Ascending aorta (tissue), 2 donors: ENCODE measurements at places on chromosomes 3 and 15. TPM values are rescaled to one million over a fixed set of nuclear protein-coding genes. Genes with fewer than 3 reads are reported as not detected.

Gene PLA2G4D
- total RNA-seq: not detected

- no peak for DNase-seq
- H3K36me3 ChIP-seq: no peaks in the 10 kb centered on the region
- no peak overlapping the region for H3K4me3 ChIP-seq
- no peaks in the 10 kb centered on the region for H3K27me3 ChIP-seq
- no peaks in the 10 kb centered on the region for H3K4me1 ChIP-seq
Measured at GRCh38 chr3:14555835-14556234, 15.7 kb upstream of the GRIP2 start.

GRCh38 chr15:43165801-43166325, 19.3 kb upstream of the CCNDBP1 start:
- H3K4me3 ChIP-seq: no peak overlapping the region
- DNase-seq: no peak
- no peak overlapping the region for H3K27ac ChIP-seq

DNA sequence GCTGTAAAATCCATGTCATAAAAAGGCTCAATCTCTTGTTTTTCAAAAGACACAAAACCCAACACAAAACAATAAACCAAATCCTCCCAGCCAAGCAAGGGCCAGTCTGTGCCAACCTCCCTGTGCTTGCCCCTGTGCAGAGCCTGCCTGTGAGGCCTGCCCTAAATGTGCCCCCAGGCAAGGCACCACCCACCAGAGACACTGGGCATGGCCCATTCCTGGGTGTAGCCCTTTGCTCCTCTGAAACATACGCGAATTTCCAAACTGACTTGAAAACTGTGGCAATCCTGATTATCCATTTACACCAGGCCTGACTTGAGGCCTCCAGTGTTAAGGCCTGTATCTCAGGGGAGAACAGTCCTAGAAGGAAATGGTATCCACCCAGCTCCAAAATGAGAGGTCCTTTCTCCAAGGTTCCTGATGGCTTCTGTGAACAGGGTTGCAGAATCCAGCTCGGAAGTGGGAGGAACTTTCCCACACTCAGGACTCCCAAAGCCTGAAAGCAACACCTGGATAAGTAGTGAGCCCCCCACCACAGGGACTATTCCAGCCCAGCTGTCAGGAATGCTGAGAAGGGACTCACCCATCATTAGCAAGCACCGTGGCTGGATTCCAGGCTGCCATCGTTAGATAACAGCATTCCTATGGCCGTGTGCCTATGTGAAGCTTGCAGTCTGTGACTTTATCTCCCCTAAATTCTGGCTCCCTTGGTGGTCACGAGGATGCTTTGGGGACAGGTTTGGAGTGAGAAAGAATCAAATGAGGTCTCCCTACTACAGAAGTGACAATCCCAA, 61.8 kb downstream of the CACNA2D2 start:
- no peaks in the 10 kb centered on the region for H3K36me3 ChIP-seq
- H3K4me1 ChIP-seq: no peaks in the 10 kb centered on the region
- H3K27ac ChIP-seq: no peak overlapping the region
- DNase-seq: no peak
- H3K27me3 ChIP-seq: no peaks in the 10 kb centered on the region

DNA sequence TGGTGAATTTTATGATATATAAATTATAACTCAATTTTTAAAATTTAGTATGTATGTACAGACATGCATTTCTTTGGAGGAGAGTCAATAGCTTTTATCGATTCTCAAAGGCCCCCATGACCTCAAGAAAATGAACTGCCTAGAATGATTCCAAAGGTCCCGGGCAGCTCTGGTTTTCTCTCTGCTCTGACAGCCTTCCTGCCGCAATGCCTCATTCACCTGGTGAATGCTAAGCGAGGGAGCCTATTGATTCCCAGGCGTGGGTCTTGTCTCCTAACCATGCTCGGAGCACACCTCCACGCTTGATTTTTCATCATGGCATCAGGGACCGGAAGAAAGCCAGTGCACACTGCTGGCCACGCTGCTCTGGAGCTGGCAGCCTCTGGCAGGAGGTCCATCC, 79.6 kb upstream of the HERC1 start:
- no peak overlapping the region for H3K4me3 ChIP-seq
- no peak overlapping the region for H3K27ac ChIP-seq
- H3K36me3 ChIP-seq: no peaks in the 10 kb centered on the region
- DNase-seq: no peak

- no peak overlapping the region for H3K4me3 ChIP-seq
- H3K27ac ChIP-seq: no peak overlapping the region
- H3K36me3 ChIP-seq: no peaks in the 10 kb centered on the region
- DNase-seq: no peak
- no peaks in the 10 kb centered on the region for H3K4me1 ChIP-seq
Measured at GRCh38 chr3:147758771-147759170, 349.6 kb downstream of the ZIC1 start.

DNA sequence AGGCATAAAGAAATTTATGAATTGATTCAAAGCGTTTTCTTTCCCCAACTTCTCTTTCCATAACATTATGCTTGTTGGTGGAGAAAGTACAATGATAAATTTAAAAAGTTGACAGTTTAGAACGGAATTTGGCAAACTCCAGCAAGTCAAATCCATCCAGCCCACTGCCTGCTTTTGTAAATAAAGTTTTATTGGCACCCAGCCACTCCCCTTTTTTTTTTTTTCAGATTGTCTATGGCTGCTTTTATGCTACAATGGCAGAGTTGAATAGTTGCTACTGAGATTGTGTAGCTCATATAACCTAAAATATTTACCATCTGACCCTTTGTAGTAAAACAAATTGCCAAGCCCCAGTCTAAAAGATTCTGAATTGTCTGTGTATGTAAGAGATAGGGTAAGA, 112.8 kb upstream of the RBMS3 start:
- no peak overlapping the region for H3K27ac ChIP-seq
- no peaks in the 10 kb centered on the region for H3K36me3 ChIP-seq
- H3K4me3 ChIP-seq: no peak overlapping the region
- no peak for DNase-seq
- no peaks in the 10 kb centered on the region for H3K27me3 ChIP-seq

Gene FETUB
- not detected for total RNA-seq

GRCh38 chr3:129054605-129055104, 5.9 kb upstream of the GP9 start:
- no peak overlapping the region for H3K4me3 ChIP-seq
- no peak for DNase-seq
- no peaks in the 10 kb centered on the region for H3K27me3 ChIP-seq
- no peaks in the 10 kb centered on the region for H3K36me3 ChIP-seq

Gene BBS4
- 9.9 TPM for total RNA-seq

Gene PAK6
- not detected for total RNA-seq

GRCh38 chr3:123658852-123659206, 74.0 kb upstream of the HACD2 start:
- no peak for DNase-seq
- H3K36me3 ChIP-seq: peaks cover 60% of the 10 kb centered on the region
- no peaks in the 10 kb centered on the region for H3K27me3 ChIP-seq
- H3K27ac ChIP-seq: peak overlapping the region; percentile 96
- no peak overlapping the region for H3K4me3 ChIP-seq

Gene POTEB
- total RNA-seq: not detected

Gene ADAMTS9
- total RNA-seq: 74.1 TPM

Gene ANXA2
- 730 TPM for total RNA-seq

Gene LRTM1
- total RNA-seq: not detected

- H3K27ac ChIP-seq: peak overlapping the region; percentile 96
- H3K27me3 ChIP-seq: no peaks in the 10 kb centered on the region
- no peaks in the 10 kb centered on the region for H3K36me3 ChIP-seq
- peak overlapping the region; percentile 88 for H3K4me3 ChIP-seq
- H3K4me1 ChIP-seq: peaks cover 12% of the 10 kb centered on the region
Measured at GRCh38 chr3:115657168-115657567, 33.9 kb downstream of the GAP43 start.

DNA sequence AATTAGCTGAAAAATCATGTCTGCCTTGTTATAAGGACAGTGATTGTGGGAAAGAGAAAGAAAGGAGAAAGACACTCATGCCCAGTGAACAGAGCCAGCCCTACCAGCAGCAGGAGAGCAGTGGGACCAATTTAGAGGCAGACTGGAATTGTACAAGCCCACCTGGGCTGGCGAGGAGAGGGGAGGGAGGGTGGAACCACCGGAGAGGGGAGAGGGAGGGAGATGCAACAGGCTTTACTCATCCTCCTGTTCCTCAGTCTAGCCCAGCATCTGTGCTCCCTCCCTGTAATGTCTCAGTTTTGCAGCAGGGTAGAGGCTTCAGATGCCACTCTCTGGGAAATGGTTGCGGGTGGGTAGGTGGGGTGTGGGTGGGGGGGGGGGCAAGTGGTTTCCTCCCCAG, 54.7 kb downstream of the RAB11A start:
- no peaks in the 10 kb centered on the region for H3K27me3 ChIP-seq
- no peak overlapping the region for H3K4me3 ChIP-seq
- no peaks in the 10 kb centered on the region for H3K36me3 ChIP-seq
- H3K4me1 ChIP-seq: no peaks in the 10 kb centered on the region
- DNase-seq: no peak
- H3K27ac ChIP-seq: no peak overlapping the region

Gene DPP8
- total RNA-seq: 69.0 TPM

Gene USP50
- not detected for total RNA-seq

DNA sequence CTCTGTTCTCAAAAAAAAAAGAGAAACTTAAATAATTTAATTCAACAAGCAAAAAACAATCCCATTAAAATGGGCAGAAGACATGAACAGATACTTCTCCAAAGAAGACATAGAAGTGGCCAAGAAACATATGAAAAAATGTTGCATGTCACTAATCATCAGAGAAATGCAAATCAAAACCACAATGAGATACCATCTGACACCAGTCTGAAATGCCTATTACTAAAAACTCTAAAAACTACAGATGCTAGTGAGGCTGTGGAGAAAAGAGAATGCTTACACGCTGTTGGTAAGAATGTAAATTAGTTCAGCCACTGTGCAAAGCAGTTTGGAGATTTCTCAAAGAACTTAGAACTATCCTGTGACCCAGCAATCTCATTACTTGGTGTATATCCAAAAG, 382.9 kb downstream of the OTOL1 start:
- H3K4me3 ChIP-seq: no peak overlapping the region
- H3K36me3 ChIP-seq: no peaks in the 10 kb centered on the region
- H3K4me1 ChIP-seq: no peaks in the 10 kb centered on the region
- no peaks in the 10 kb centered on the region for H3K27me3 ChIP-seq

DNA sequence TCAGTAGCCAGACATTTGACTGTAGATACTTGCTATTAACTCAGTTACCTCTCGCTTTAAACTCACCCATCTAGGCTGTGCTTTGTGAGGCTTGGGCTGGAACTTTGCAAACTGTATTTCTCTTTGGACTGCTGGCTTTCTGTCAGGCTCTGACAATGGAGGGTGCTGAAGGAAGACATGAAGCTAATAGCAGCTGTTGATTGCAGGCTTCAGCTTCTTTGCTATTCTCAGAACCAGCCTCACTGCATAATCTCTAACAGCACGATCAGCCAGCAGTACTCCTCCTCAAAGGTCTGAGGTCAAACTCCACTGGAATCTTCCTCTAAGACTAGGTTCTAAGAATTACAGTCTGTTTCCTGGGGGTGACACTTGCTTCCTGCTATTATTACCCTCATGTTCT, 295.6 kb downstream of the ZBBX start:
- no peak overlapping the region for H3K4me3 ChIP-seq
- no peaks in the 10 kb centered on the region for H3K36me3 ChIP-seq
- no peak for DNase-seq
- no peaks in the 10 kb centered on the region for H3K27me3 ChIP-seq
- H3K27ac ChIP-seq: no peak overlapping the region

DNA sequence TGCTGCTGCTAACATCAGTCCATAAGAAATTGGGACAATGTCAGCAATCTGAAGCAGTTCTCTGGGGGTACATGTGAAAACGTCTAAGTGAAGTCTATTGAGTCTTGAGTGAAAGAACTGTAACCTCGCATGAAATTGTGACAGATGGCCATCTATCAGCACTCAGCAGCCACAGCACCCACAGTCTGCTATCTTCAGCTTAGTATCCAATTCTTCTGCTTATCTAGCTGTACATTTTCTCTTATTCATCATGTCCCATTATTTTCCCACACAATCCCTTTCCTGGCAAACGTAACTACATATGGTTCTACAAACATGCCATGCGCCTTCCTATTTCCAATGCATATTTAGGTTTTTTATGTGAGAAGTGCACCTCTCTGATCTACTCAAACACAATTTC, 629.7 kb downstream of the NTRK3 start:
- H3K27ac ChIP-seq: no peak overlapping the region
- H3K27me3 ChIP-seq: no peaks in the 10 kb centered on the region
- no peak overlapping the region for H3K4me3 ChIP-seq
- no peak for DNase-seq
- H3K36me3 ChIP-seq: no peaks in the 10 kb centered on the region

GRCh38 chr15:66462627-66463026, 34.9 kb downstream of the SNAPC5 start:
- no peak overlapping the region for H3K4me3 ChIP-seq
- DNase-seq: no peak
- H3K36me3 ChIP-seq: no peaks in the 10 kb centered on the region
- no peaks in the 10 kb centered on the region for H3K27me3 ChIP-seq

- no peak for DNase-seq
- no peaks in the 10 kb centered on the region for H3K36me3 ChIP-seq
- no peaks in the 10 kb centered on the region for H3K27me3 ChIP-seq
Measured at GRCh38 chr15:61155741-61156700, 73.1 kb downstream of the RORA start.

DNA sequence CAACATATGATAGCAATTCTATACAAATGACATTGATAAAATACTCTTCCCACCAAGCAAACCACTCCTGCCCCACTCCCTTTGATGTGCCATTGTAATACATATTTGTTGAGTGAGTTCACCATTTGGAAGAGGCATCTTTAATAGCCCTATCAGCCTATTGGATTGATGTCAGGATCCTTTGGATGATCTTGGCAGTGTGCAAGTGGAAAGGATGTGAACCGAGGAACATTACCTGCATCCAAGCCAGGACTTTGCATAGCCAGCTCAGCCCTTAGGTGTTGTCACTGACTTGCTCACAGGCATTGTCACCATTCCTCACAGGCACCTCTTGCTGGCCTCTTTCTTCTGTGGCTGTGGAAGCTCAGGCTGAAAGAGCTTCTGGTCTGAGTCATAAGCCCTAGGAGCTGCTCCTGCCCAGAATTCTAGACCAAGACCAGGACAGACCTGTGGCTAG, 16.5 kb upstream of the TIMP4 start:
- no peaks in the 10 kb centered on the region for H3K36me3 ChIP-seq
- peak overlapping the region; percentile 51 for H3K27ac ChIP-seq

DNA sequence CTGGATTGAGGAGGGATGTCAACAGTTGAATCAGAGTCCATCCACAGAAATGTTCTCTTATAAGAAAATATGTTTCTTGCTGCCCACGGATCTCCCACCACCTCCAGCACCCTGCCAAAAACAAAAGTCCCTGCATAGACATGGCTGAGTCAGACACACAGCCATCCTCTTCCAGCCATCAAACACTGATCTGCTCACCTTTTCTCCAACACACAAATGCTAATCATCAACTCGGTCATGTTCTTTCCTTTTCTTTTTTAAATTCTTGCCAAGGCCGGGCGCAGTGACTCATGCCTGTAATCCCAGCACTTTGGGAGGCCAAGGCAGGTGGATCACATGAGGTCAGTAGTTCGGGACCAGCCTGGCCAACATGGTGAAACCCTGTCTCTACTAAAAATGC, 110.7 kb upstream of the IL12A start:
- no peaks in the 10 kb centered on the region for H3K4me1 ChIP-seq
- DNase-seq: no peak
- H3K36me3 ChIP-seq: peaks cover 2% of the 10 kb centered on the region
- no peak overlapping the region for H3K4me3 ChIP-seq
- no peak overlapping the region for H3K27ac ChIP-seq

GRCh38 chr3:123328851-123329635, 119.8 kb downstream of the ADCY5 start:
- H3K27me3 ChIP-seq: no peaks in the 10 kb centered on the region
- DNase-seq: no peak
- no peak overlapping the region for H3K4me3 ChIP-seq
- peaks cover 4% of the 10 kb centered on the region for H3K36me3 ChIP-seq
